ENCODE measurements at places on chromosomes 2 and 18.

DNA sequence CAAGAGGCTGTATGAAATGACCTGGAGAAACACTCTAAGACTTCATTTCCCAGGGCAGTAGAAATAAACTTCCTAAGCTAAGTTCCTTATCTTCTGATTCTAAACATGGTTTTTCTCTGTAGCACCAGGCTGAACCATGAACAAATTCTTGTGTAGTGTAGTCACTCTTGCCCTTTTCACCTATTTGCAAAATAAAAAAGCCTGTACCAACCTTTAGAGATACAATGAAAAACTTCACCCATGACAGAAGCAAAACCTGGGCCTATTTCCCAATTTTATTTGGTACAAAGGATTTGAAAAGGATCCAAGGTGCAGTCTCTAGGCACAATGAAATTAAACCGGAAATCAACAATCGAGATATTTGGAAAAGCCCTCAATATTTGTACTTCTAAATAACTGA lies 43.6 kb downstream of the POLR1A start:
- H3K27me3 ChIP-seq: no peaks in the 10 kb centered on the region
- H3K36me3 ChIP-seq: no peaks in the 10 kb centered on the region
- H3K4me3 ChIP-seq: no peak overlapping the region

DNA sequence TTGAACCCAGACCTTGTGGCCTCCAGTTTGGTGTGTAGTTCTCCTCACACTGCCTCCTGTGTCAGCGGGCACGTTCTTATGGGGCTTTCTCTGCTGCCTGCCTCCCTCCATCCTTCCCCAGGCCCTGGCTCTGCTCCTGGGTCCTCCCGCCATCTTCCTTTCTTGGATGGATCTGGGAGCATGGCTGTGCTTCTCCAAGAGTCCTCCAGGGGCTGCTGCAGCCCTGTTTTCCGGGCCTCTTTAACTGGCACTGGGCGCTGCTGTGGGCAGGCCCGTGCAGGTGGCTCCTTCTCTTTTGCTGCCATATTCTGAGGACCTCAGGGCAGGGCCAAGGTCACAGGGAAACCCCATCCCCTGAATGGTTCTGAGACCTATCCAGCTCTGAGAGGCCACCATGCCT lies 17.8 kb downstream of the THNSL2 start:
- no peaks in the 10 kb centered on the region for H3K4me1 ChIP-seq
- no peaks in the 10 kb centered on the region for H3K27me3 ChIP-seq
- H3K4me3 ChIP-seq: no peak overlapping the region
- H3K27ac ChIP-seq: no peak overlapping the region

DNA sequence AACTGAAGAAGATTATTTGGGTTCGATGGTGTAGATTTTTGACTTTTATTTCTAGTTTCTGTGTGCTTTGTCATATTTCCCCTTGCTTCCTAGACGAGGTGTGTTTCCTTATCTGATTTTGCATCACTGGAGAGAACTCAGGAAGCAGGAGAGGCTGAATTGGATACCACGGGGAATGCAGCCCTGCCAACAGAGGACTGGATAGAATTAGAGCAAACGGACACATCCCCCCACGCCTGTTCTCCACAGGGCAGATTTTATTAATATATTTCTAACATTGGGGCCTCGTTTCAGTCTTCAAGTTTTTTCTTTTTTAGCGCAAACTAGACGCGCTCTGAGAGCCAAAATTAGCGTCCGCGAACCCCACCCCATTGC lies 678 bp upstream of the VAPA start:
- peak overlapping the region; percentile 89 for H3K4me3 ChIP-seq
- H3K4me1 ChIP-seq: peaks cover 27% of the 10 kb centered on the region
- H3K27ac ChIP-seq: peak overlapping the region; percentile 100
- peak; percentile 14 for DNase-seq
- no peaks in the 10 kb centered on the region for H3K27me3 ChIP-seq
- no peaks in the 10 kb centered on the region for H3K36me3 ChIP-seq

DNA sequence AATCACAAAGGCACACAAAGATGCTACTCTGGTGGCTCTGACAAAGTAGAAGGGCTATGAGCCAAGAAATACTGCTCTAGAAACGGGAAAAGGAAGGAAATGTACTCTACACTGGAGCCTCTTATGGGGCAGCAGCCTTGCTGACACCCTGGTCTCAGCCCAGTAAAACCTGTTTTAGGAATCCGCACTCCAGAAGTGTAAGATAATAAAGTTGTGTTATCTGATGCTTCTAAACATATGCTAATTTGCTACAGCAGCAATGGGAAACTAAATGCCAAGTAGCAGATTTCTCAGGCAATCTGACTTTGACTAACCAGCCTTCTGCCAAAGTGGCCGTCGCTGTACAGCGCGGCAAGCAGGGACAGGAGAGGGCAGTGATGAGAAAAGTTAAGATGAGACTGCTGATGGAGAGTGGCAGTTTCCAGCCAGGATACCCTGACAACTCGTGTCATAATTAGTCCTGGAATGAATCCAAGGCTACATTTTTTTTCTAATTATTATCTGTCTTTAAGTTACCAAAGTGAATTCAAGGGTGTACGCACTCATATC lies 99.0 kb downstream of the NETO1 start:
- no peaks in the 10 kb centered on the region for H3K36me3 ChIP-seq
- DNase-seq: no peak
- H3K4me1 ChIP-seq: no peaks in the 10 kb centered on the region
- H3K27ac ChIP-seq: no peak overlapping the region
- H3K27me3 ChIP-seq: no peaks in the 10 kb centered on the region

DNA sequence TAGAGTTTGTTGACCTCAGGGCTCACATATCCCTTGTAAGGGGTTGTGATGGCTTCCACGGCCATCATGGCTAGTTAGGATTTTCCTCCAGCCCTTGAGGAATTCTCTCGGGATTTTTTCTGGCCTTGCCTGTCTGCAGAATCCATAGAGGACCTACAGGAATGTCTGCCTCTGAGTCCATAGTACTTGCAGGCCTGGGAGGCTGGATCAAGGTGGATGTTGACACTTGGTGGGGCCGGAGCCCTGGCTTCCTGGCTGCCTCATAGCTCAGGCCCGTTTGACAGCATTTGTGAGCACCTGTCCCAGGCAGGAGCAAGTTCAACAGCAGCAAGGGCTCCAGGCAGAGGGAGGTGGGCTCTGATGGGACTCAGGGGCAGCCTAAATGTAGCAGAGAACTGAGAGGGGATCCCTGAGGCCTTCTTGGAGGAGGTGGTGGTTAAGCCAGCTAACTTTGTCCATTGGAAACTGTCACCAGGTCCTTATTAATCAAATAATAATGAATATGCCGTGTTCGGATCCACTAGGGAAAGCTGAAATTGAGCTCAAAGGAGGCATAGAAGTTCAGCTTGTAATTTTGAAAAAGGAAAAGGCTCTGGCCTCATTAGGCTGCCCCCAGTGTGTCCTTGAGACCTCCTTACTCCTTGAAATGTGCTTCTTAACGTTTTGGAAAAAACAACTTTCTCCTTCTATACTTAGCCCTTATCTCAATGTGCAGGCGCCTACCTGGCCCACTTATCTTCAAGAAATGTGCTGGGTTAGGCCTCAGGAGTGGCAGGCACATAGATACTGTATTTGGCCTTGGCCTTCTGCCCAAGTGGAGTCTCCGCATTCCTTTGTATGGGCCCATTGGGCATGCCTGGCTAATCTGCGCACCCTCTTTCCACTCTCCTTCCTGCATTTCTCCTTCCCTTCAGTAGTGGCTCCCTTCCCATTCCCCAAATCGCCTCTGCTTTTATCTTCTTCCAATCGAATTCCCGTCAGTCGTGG lies 66.9 kb downstream of the HPCAL1 start:
- H3K27me3 ChIP-seq: no peaks in the 10 kb centered on the region
- H3K4me3 ChIP-seq: no peak overlapping the region
- H3K4me1 ChIP-seq: no peaks in the 10 kb centered on the region
- H3K27ac ChIP-seq: no peak overlapping the region

- H3K27ac ChIP-seq: no peak overlapping the region
- H3K27me3 ChIP-seq: no peaks in the 10 kb centered on the region
These were observed 24.6 kb downstream of the ARL6IP6 start for GRCh38 chr2:152743002-152743401.

DNA sequence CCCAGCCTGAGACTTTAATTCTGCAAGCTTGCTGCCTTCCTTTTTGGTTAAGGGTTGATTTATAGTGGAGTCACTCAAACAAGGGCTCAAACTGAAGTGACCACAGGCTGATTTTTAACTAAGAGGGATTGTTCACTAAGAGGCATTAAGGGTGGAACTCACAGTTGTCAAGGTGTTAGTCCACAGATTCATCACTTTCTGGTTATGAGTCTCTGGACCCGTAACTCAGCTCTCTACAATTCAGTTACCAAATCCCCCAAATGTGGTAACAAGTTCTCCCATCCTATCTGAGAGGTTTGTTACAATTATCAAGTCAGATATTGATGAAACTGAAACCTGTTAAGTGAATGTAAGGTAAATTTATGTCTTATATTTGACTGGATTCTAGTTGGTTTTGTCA lies 185.9 kb upstream of the KLHL14 start:
- no peak for DNase-seq
- no peaks in the 10 kb centered on the region for H3K36me3 ChIP-seq
- no peak overlapping the region for H3K4me3 ChIP-seq

DNA sequence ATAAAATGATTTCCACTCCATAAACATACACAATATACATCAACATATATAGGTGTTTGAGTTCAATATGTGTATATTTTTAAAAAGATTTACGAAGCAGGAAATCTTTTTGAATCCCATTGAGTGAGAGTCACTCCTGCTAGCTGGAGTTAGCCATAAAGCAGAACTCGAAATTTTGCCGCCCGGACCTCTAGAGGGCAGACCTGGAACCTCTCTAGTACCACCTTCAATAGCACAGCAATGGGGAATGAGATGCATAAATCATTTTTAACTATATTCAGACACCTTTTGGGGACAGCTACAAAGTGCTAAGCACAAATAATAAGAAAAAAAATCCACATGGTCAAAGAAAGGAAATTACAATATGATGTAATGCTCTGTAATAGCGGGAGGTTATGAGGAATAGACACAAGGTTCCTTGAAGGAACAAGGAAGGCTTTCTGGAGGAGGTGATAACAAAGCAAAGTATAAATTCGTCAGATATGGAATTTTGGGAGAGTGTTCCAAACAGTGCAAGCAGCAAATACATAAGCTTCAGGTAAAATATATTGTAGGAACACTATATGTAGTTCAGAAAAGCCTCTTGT lies 533.4 kb downstream of the ERBB4 start:
- no peak overlapping the region for H3K27ac ChIP-seq
- H3K4me3 ChIP-seq: no peak overlapping the region
- H3K27me3 ChIP-seq: no peaks in the 10 kb centered on the region
- H3K4me1 ChIP-seq: no peaks in the 10 kb centered on the region

DNA sequence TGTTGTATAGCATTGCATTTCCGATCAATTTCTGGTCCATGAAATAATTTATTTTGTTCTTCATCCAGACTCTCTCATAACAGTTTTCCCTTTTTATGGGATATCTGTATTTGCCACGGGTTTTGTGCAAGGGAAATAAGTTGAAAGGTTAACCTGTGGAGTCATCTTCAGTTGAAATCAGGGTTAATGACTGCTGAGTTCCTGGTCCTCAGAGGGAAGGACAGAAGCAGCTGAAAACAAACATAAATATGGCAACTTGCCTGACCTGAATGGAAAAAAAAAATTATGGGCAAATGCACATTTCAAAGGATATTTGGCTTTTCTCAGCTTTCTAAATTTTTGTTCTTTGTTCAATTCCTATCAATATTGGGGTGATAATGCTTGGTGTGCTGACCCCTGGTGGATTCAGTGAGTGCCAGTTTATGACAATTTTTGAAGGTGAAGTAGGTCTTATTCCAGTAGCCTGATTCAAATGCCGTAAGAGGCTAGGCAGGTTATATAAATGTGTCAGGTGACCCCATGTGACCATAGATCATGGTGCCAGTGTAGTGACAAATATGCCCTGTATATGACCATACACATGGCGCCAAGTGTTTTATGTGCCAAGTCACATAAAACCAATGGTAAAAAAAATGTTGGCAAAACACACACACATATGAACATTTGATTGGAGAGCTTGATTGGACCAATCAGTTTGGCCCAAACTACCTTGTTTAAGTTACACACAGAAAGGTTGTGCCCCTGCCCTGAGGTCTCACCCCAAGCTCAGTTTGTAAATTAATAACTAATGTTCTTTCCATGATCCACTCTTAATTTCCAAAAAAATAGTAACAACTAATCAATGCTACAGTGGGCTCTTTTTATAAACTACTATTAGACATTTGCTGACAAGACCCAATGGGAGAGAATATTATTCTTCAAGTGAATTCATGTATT lies 47.6 kb upstream of the FAM124B start:
- no peak overlapping the region for H3K27ac ChIP-seq
- DNase-seq: peak; percentile 21
- H3K36me3 ChIP-seq: no peaks in the 10 kb centered on the region
- no peaks in the 10 kb centered on the region for H3K27me3 ChIP-seq
- H3K4me3 ChIP-seq: no peak overlapping the region

DNA sequence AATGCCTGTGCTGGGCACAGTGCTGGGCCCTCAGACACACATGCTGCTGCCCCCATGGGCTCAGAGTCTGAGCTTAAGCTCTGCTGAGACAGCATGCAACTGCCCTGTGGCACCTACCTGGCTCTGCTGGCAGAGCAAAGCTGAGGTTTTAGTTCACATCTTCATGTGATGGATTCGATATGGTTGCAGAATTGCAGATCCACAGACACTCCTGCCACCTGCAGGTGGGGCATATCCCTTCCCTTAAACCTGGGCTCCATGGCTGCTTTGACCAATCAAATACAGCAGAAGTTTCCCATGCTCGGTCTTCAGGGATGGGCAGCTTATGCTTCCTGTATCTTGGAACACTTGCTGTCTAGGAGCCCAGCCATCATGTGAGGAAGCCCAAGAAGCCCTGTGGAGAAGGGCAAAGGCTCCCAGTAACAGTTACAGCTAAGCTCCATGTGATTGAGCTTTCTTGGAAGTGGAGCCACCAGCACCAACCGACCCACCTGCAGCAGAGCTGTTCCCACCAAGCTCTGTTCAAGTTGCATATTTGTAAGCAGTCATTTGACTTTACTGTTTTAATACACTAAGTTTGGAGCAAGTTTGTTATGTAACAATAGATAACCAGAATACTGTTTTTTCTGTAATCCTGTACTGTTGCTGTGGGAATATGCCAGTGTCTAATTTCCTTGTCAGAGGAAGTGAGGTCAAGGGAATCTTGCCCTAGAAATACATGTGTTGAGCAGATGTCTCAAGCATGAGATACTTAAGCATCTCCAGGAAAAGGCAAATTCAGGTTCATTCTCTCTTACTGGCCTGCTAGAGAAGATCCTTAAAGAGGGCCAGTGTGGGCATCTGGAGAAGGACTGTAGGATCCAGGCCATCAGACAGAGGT lies 79.3 kb downstream of the SH3RF3 start:
- no peaks in the 10 kb centered on the region for H3K27me3 ChIP-seq
- no peaks in the 10 kb centered on the region for H3K4me1 ChIP-seq
- H3K4me3 ChIP-seq: no peak overlapping the region
- H3K27ac ChIP-seq: no peak overlapping the region

DNA sequence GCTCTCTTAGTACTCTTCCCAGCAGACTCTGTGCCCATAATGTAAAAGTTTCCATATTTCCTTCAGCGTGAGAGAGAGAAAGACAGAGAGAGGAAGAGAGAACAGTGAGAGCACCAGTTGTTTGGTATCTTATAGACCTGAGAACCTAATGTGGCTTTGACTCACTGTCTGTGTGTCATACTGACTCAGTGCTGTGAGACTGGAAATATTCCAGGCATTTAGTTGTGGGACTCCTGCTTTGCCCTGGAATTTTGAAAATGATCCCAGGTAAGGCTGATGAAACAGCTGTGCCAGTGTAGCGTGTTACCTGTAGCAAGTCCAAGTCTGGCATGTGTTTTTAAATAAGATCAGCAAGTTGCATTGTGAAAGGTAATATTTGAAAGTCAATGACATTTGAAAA lies 87.9 kb upstream of the KCNH7 start:
- no peak overlapping the region for H3K27ac ChIP-seq
- H3K36me3 ChIP-seq: no peaks in the 10 kb centered on the region
- no peak overlapping the region for H3K4me3 ChIP-seq
- peaks cover 3% of the 10 kb centered on the region for H3K4me1 ChIP-seq
- DNase-seq: no peak
